ENCODE measurements at places on chromosomes 7 and 10.

GRCh38 chr7:85004402-85004801 lies 182.5 kb downstream of the SEMA3D start:
- no peak for DNase-seq

GRCh38 chr10:97518301-97519043 lies 19.7 kb downstream of the UBTD1 start:
- DNase-seq = no peak

GRCh38 chr7:30448461-30449189 lies 30.0 kb downstream of the NOD1 start:
- DNase-seq = no peak

GRCh38 chr7:70415179-70415972 lies 716.6 kb upstream of the GALNT17 start:
- DNase-seq = no peak

DNA sequence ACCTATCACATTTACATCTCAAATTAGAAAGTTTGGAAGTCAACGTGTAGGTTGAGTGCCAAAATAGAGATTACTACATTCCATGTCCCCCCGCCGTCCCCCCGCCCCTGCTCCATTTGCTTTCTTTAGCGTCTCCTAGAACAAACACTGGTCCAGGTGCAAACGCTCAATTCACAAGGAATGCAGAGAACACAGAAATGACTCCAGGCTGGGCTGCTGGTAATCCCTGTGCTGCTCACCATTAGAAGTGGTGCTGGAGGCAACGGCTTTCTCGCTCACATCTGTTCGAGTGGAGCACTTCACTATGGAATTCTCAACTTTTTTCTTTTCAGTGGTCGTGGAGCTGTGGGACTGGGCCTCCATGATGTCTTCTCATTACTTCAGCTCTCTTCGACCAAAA lies 14.1 kb downstream of the GLI3 start:
- no peak for DNase-seq

DNA sequence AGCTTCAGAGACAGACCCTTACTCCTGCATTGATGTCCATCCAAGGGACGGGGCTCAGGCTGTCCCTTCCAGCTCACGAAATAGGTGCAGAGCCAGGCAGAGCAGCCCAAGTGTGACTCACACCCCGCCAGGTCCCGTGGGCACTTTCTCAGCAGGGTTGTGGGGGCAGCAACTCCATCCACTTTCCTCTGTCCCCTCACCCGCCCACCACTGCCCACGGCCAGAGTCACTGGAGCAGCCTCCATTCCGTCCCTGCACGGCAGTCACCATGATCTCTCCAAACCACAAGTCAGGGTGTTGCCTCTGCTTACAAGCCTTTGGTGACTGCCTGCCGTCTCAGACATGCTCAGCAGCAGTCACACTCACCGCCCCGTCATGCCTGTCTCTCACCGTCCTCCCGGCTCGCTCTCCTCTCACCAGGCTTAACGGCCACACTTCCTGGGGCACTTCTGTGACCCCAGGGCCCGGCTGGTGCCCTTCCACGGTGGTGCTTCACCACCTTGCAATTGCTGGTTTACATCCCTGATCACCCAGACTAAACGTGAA lies 39.3 kb downstream of the CALML3 start:
- no peak for DNase-seq

GRCh38 chr7:116692401-116693308 lies 20.7 kb downstream of the MET start:
- peak; percentile 64 for DNase-seq

GRCh38 chr7:142795339-142795863 lies 24.6 kb downstream of the PRSS2 start:
- DNase-seq = no peak

DNA sequence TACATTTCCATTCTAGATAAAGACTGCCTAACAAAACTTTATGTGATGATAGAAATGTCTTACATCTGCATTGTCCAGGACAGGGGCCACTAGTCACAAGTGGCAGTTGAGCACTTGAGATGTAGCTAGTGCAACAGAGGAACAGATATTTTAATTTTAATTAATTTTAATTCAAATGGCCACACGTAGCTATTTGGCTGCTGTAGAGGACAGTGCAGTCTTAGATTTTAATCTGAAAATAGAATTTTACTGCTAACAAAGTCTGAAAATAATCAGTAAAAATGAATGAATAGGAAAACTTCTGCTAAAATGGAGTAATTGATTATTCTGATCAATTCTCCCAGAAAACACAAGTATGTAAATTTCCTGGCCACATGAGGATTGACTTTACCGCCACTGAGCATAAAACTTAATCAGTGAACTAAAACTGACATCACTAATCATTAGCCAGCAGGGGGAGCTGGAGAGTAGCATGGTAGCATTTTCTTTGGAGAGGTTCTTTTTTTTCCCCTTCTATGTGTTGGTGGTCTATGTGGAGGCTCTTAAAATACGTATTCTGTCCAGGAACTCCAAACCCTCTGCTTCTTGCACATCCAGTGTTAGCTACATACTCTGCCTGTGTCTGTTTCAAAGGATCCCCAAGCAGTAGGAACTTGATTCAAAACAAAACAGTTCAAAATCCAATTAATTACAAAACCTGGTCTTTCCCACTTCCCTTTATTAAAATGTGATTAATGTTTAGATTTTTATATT lies 52.1 kb downstream of the TSPAN12 start:
- DNase-seq = peak; percentile 29

- no peak for DNase-seq
These were observed 1.2 kb downstream of the FGF8 start for GRCh38 chr10:101774589-101775272.

DNA sequence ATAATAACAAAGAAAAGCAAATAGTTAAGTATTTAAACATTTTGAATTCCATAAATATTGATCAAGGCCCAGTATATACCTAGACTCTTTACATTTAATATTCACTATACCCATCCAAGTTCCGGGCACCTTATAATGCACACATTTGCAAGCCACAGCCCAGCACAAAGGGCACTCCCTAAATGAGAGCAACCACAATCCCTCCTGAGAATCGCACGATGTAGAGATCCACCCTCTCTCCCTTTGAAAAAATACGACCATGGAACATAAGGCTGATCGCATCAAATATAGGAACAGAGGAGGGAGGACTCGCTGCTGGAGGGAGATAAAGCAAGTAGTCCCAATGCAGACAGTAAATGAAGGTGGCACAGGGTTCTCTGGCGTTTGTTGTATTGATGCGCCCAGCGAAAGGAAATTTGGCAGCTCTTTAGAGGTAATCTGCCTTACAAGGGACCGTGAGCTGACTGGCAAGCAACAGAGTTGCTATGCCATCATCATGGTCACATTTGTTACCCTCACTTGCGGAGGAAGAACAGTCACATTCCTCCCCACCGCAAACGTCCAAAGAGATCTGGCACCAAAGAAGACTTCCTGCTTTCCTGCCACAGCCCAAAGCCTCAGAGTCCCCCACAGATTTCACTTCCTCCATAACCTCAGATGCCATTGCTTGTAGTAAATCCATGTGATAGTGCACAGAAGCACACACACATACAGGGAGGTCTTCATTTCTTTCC lies 16.1 kb upstream of the TAS2R40 start:
- DNase-seq = peak; percentile 85

DNA sequence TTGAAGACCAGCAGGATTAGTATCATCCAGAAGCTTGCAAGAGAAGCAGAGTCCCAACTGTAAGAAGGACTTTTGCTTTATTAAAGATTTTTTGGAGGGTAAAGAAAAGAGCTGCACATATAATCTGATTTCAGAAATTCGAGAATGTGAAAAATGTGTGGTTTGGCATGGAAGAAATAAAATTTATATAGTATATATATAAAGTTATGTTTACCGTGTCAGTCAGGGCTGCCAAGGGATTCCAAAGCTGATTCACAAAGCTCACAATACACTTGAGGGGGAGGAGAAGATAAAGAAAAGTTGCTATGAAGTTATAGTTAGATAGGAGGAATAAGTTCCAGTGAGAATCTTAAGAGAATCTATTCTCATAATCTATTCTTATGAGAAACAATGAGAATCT lies 231.8 kb upstream of the CACNA2D1 start:
- no peak for DNase-seq

DNA sequence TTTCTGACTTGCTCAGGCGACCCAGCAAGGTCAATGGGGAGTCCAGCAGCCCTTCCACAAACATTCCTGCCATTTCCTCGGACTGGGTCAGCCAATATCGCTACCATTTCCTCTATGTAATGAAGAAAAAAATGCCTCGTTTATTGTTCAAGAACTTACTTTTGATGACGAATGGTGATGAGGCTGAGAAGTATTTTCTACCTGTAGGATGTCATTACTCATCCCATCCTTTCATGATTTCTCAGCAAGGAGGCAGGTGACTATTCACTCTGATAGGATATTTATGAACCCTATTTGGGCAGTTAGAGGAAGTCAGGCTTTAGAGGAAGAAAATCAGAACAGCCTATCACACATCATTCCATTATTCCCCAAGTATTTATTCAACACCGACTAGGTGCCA lies 178.6 kb downstream of the FANK1 start:
- no peak for DNase-seq

- DNase-seq = peak; percentile 7
These were observed at the start of gene DMBT1 for GRCh38 chr10:122560279-122560804. TSS of gene DMBT1 (plus strand) at chr10:122560754. CDS start at chr10:122560771, 17 bp downstream.

DNA sequence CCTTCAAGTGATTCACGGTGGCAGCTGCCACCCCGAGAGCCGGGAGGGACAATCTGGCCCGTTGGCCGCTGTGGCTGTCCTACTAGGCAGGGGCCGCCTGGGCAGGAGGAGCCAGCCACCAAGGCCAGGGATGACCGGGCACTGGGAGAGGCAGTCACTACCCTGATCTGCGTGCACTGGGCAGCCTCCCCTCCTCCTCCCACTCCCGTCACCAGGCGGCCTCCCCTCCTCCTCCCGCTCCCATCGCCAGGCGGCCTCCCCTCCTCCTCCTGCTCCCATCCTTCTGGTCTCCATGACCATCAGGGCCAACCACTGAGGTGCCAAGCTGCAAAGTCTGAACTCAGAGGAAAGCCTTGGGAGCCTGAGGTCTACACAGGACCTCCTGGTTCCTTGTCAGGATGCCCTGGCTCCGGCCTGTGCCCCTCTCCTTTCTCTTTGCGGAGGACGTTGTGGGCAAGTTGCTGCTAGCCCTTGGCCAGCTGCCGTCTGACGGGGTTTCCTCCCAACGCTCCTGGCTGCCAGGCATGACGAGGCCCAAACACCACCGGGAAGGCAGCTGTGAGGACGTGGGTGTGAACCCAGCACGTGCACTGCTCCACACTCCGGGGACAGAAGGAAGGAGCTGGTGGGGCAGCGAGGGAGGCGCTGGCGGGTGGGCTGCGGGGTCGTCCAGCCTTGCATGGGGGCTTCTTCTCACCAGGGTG lies 131.1 kb downstream of the WDR37 start:
- no peak for DNase-seq

- DNase-seq = no peak
These were observed 74.1 kb upstream of the ANK3 start for GRCh38 chr10:60463746-60464145.

DNA sequence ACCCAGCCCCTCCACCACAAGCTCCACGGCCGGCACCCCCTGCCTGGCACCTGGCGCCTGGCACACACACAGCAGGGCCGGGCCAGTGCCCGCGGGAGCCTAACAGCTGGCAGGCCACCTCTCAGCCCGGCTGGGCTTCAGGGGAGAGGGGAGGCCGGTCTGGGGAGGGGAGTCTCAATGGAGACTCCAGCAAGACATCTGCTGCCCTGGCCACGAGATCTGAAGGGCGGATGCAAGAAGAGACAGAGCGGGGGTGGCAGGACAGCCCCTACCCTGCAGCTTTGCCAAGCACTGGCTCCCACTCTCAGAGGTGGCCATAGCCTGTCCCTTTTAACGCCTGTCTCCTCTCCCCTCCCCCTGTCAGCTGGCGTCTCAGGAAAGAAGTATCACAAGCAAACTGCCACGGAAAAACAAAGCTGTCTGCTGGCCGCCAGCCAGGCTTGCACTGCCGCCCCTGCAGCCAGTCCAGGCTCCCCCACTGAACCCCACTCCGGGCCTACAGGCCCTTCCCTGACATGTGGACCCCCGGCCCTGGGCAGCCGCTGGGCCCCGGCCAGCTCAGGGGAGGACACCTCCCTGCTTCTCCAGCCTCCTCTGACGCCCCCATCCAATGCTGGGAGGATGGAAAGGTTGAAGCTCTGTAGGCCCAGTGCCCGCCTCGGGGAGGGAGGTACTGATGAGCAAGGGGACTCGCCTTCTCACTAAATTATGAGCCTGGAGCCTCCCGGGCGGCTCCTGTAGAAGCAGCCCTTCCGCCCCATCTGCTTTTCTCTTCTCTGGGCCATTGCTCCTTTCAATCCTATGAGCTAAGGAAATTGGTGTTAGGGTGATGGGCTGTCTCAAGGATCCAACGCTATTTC lies 178.4 kb downstream of the ARHGAP12 start:
- DNase-seq = no peak

DNA sequence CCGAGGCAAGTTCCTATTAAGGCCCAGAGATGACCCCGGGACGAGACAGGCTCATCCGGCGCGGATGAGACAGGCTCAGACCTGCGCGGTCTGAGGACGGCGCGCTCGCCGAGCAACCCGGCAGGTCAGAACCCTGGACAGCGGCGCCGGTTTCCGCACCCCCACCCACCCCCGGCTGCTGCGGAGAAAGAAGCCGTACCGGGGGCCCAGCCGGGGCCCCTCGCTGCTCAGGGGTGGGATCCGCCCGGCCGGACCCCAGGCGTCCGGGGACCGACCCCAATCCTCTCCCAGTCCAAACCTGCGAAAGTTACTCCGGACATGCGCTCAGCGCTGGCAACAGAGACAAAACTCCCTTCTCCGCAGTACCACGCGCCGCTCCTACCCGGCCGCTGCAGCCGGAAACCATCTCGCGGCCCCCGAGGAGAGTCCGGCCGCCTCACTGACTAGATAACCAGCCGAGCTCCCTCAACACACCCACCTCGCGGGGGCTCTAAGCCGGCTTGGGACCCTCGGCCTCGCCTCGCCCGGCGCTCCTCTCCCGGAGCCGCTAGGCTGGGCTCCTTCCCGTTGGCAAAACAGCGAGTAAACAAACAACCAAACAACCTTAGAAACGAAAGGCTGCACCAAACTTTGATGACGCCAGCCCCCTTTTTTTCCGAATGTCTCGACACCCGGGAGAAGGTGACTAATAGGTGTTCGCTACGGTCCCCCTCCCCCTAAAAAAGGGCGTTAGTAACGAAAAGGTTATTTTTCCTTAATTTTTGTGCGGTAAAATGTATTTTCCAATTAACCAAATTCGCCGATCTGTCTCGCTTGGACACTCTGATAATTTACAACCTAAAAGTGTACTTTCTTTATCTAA lies 2.3 kb upstream of the DRGX start:
- DNase-seq = peak; percentile 62

DNA sequence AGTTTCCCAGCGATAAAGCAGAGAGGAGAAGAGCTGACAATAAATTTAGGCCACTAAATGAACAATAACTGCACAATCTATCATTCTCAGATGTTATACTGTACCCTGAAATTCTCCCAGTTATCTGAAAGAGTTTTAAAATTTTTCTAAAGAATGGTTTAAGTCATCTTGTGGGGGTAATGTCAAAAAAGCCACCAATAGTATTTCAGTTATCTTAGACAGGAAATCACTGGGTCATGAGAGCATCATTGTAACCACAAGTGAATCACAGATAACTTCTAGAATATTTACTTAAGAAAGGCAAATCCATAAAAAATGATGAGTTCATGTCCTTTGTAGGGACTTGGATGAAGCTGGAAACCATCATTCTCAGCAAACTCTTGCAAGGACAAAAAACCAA lies 147.1 kb downstream of the DNAJB9 start:
- DNase-seq = no peak
